ENCODE measurements at places on chromosomes 2 and 18.

DNA sequence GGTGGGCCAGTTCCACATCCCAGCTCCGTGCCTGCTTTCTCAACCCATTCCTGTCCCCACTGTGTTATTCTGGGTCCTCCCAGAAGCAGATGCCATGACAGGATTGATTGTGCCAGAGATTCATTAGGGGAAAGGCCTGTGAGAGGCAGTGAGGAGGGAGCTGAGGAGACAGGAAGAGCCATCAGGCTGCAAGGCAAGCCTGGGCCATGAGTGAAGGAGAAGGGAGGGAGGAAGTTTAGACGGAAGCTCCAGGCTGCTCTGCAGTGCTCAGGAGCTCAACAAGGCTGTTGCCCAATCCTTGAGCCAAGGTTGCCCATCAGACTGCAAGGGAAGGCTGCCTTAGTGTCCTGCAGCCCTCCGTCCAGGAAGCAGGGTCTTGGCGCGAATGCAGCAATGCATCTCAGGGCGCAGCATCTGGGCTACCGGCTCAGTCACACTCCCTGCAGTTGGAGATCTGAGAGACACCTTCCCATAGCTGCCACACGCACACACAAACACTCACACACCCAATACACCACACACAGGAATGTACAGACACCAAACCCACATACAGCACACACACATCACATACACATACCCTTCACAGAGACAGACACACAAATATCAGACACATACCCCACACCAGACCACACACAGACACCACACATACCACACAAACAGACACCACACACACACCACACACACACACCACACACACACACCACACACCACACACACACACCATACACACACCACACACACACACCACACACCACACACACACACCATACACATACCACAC lies 139.5 kb upstream of the NDUFV2 start:
- no peaks in the 10 kb centered on the region for H3K27me3 ChIP-seq
- no peak overlapping the region for H3K4me3 ChIP-seq
- DNase-seq: no peak
- H3K27ac ChIP-seq: no peak overlapping the region

DNA sequence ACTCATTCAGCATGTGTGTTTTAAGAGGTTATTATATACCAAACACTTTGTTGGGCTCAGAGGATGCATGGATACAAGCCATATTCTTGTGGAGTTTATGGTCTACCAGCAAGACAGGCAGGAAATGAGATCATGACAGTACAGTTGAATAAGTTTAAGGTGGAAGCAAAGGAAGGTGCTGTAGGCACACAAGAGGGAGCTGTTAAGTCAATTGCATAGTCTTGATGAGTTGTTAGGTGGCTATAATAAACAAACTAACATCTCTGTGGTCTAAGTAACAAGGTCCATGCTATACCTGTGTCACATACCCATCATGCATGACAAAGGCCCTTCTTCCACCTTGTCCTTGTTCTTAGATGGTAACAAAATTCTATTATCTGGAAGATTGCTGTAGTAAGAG lies 538.3 kb downstream of the CNTNAP5 start:
- no peaks in the 10 kb centered on the region for H3K4me1 ChIP-seq
- no peak overlapping the region for H3K27ac ChIP-seq
- H3K4me3 ChIP-seq: no peak overlapping the region
- no peak for DNase-seq
- H3K27me3 ChIP-seq: no peaks in the 10 kb centered on the region
- no peaks in the 10 kb centered on the region for H3K36me3 ChIP-seq

- no peak overlapping the region for H3K4me3 ChIP-seq
- H3K27ac ChIP-seq: no peak overlapping the region
- H3K36me3 ChIP-seq: no peaks in the 10 kb centered on the region
- no peaks in the 10 kb centered on the region for H3K4me1 ChIP-seq
- peaks cover 7% of the 10 kb centered on the region for H3K27me3 ChIP-seq
Observed at GRCh38 chr18:77822632-77823031, 573.0 kb downstream of the GALR1 start.

DNA sequence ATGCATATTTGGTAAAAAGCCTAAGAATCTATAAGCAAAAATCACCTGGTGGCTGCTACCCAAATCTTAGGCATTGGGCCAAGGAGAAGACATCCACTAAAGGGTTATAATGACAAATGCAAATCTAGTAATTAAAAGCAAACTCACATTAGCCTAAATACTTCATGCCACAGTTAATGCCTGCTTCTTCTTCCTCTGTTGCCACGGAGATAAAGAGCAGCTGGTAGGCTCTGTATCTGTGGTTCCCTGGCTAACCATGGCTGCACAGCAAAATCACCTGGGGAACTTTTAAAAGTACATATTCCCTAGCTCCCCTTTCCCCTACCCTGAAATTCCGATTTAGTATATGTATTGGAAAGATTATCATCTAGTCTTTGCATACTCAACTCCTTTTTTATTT lies 114.3 kb downstream of the LNPK start:
- no peak overlapping the region for H3K27ac ChIP-seq
- H3K4me3 ChIP-seq: no peak overlapping the region
- H3K4me1 ChIP-seq: no peaks in the 10 kb centered on the region
- H3K27me3 ChIP-seq: peaks cover 17% of the 10 kb centered on the region
